ENCODE measurements at places on chromosomes 3 and 15.

GRCh38 chr15:92634671-92635201, 20.8 kb downstream of the FAM174B start:
- DNase-seq = no peak

GRCh38 chr3:119296727-119297122, 2.5 kb downstream of the ARHGAP31 start:
- no peak for DNase-seq

DNA sequence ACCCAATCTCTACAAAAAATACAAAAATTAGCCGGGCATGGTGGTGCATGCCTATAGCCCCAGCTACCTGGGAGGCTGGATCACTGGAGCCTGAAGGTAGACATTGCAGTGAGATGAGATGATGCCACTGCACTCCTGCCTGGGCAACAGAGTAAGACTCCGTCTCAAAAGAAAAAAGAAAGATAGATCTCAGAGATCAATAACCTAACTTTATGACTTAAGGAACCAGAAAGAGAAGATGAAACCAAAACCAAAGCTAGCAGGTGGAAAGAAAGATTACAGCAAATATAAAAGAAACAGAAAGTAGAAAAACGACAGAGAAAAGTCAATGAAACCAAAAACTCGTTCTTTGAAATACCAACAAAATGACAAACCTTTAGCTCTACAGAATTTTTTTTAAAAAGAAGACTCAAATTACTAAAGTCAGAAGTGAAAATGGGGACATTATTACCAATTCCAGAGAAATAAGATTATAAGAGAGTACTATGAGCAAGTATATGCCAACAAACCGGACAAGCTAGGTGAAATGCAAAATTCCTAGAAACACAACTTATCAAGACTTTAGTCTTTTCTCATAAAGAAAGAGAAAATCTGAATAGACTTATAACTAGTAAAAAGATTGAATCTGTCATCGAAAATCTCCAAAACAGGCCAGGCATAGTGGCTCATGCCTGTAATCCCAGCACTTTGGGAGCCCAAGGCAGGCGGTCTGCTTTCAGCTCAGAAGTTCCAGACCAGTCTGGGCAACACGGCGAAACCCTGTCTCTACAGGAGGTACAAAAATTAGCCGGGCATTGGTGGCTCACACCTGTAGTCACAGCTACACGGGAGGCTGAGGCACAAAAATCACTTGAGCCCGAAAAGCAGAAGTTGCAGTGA, 35.0 kb downstream of the ACAP2 start:
- no peak for DNase-seq

GRCh38 chr3:172357850-172358754, 90.2 kb downstream of the GHSR start:
- no peak for DNase-seq

DNA sequence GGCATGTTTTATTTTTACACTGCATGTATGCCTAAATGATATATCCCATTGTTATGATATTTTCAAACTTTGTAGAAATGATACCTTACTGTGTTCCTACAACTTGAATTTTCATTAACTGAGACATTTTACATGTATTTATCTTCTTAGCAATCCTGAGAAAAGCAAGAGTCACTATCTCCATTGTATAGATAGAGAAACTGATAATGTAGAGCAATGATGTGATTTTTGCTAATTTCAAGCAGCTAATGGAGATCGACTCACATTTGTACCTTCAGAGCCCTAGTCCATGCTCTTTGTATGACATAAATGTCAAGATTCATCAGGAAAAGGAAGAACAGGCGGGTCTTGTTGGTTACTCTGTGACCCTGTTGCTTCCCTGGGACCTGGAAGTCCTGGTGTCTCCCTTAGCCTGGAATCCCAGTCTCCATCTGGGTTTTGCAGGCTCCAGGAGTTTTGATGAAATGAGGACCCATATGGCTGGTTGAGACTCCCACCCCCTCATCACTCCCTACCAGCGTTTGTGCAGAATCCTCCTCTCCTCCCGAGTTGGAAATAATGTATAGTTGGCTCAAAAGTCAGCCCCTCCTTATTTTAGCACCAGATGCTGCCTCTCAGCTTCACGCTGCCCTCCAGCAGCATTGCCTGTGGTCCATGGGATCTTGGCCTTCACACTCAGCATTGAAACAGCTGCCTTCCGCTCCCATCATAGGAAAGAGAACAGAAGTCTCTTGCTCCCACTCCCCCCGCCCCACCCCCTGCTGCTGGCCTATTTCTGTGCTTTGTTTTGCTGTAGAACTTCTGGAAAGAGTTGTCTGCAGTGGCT, 67.1 kb downstream of the APBA2 start:
- no peak for DNase-seq

DNA sequence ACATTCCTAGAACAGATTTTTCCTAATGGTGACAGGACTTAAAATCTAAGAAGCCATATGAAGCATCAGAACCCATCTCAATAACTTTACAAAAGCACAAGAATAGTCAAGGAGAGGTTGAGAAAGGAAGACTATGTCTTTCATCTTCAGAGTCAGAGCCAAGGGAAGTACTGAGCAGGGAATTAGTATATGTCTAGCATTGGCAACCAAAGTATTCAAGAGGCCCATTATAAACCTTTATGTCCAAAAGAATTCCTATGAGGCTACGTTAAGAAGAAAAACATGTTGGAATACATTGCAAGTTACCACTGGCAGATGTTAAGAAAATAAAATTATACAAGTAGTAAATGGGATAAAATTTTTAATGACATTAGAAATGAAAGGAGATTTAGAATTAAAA, 150.5 kb downstream of the MAGI1 start:
- no peak for DNase-seq

DNA sequence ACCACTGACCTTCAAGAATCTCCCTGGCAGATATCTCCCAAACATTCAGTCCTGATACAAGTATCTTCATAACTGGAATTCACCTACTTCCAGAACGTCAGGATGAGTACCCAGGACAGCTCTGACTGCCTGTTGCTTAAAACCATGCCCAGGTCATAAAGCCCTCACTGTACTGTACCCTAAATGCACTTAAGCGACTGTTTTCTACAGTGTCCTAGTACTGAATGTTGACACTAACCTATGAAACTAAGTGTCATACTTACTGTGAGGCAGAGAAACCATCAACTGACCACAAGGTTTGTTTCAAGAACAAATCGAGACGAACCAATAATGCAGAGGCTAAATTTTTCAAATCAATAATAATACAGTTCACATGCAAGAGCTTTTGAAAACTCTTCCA, 178.7 kb upstream of the NSMCE3 start:
- DNase-seq = no peak

DNA sequence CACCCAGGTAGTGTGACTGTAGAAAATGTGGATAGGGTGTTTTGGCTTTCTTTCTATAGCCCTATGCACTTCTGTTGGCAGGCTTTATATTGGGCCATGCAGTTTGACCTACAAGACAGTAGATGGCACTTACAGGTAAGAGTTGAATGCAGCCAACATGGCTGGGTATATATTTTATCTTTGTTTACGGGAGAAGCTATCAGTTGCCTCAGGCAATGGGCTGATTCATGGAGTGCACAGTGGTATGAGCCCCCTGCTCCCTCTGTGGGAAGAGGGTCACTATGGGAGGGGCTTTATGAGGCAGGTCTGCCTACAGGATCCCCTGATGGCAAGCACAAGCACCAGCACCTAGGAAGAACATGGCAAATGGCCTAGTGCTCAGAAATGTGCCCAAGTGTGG, 301.2 kb upstream of the CDIN1 start:
- DNase-seq = no peak

DNA sequence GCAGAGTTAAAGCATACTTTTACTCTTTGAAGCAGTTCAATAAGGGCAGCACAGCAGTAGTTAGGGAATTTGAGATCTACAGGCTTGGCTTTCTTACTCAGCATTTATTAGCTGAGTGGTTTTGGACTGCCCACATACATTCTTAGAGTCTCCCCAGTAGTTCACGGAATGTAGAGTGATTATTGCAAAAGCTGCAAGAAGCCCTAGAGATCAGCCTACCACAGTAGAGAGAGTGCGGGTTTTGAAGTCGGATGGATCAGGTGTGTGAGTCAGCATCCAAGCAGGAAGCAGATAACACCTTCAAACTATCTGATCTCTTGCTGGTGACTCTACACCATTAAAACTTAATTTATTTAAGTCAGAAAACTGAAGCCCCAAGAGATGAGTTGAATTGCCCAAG, 171.9 kb downstream of the SYNPR start:
- DNase-seq = no peak

DNA sequence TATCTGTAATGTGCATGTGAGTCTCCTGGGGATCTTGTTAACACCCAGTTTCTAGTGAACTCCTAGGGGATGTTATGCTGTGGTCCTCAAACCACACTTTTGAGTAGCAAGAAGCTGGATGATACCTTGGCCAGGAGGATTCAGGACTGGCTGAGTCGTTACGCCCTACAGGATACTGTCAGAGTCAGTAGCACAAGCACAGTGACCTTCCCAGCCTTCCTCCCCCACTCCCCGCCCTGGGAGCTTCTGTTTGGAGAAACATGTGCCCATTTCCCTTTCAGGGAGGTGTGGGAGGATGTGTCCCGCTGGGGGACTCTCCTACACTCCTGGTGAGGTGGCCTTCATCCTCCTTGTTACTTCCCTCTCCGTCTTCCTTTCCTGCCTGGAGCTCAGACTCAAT, 76.4 kb upstream of the TRPM1 start:
- DNase-seq = no peak

DNA sequence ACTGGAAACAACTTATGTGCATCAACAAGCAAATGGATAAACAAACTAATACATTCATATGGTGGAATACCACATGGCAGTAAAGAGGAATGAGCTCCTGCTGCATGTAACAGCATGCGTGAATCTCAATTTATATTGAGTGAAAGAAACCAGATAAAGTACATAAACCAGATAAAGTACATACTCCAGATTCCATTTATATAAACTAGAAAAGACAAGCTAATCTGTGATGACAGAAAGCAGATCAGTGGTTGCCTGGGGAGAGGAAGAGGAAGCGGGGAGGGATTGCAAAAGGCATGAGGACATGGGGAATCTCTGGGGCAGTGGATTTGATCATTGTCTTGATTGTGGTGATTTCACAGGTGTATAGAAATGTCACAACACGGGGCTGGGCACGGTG, 34.2 kb downstream of the LIMD1 start:
- no peak for DNase-seq

GRCh38 chr3:195907934-195908693, at the start of gene TNK2:
TNK2 (minus strand) TSS chr3:195908551; CDS start chr3:195888588, 19,963 bp downstream.
- DNase-seq = peak; percentile 60

- no peak for DNase-seq
These were observed 61.8 kb upstream of the RBP1 start for GRCh38 chr3:139601191-139601961.

- no peak for DNase-seq
These were observed 285.2 kb upstream of the MME start for GRCh38 chr3:154794814-154795445.

DNA sequence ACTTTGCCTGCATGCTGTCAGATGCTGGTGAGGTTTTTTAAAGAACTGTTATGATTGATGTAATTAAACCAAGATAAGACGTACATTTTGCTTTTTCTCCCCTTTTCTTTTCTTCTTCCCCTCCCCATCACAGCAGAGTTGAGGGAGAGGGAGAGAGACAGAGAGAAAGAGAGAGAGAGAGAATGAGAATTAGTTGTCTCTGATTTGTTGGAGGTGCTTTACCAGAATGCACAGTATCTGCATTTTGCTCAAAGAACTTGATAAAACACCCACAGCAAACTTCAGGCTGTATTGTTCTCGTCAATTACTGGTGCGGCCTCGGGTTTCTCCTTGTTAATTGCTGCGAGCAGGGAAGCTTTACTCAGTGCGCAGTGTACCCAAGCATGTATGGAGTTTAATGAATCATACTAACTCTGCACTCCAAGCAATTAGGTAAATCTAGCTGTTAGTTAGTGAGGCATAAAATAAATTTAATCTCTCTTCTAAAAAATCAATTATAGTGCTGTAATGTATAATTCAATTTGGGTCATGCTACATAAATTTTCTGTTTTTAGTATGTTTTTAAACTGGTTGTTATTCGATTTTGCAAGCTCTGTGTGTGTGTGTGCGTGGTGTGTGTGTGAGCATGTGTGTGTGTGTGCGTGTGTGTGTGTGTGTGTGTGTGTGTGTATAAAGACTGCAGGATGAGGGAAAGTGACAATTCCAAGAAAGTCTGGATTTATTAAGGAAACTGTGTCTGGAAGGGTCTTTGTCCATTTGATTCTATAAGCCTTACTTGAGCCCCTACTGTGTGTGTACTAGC, 273.4 kb downstream of the TLE3 start:
- DNase-seq = no peak

GRCh38 chr15:59447367-59447766, 9.4 kb downstream of the FAM81A start:
- DNase-seq = no peak

DNA sequence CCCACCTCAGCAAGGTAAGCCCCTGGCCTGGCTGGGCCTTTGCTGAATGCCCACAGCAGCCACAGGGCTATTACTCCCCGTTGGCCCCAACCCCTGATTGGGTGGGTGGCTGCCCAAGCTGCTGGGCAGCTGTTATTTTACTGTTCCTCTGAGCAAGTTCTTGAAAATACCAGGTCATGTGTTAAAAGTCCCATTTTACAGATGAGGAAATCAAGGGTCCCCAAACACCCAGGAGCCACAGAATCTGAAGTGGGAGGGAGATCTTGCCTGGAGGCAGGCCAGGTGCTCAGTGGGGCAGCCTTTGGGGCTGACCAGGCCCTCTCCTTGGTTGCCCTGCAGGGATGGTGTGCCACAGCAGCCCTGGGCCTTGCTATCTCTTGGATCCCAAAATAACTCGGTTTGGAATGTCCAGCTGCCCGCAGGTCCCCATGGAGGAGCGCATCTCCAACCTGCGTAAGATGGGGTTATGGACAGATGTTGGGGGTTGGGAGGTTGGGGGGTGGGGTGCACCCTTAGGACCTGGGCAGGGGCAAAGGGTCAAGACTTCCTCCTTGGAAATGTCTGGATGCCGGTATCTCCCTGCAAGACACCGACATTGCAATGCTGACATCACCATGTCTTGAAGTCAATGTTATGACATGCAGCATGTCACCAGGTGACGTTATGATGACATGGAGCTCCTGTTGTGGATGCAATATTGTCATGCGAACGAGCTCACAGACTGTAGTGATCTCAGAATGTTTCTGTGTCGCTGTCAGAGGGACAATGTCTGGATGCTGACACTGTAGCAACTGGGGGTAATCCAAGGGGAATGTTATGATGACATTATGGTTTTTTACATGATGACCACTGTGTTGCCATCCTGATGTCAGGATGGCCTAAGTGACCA, 13.3 kb upstream of the CSPG4 start:
- no peak for DNase-seq

DNA sequence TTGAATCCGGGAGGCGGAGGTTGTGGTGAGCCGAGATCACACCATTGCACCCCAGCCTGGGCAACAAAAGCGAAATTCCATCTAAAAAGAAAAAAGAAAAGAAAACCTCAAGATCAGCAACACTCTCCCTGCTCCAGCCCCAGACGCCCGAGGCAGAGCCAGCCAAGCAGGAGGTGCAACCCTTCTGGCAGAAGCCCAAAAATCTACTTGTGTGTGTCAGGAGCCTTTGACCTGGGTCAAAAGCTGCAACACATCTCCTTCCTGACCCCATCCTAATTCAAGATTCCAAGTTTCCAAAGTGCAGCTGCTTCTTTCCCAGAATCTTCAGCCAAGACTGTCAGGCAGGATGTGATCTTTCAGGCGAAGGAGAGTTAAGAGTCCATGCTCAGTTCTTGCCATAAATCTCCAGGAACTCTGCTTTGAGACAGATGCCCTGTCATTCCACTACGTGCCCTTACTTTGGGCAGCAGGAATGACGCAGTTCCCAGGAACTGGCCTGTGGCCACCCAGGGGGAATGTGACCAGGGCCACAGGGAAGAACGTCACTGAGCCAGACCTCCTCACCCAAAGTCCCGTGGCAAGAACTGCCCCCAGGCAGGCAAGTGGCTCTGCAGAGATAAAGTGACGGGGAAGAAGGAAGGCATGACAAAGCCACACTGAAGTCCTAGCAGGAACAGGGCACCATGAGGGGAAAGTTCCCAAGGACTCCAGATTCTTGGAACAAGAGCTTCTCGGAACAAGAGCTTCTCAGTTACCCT, 39.4 kb downstream of the SH3BP5 start:
- no peak for DNase-seq

Measured in central memory CD4-positive, alpha-beta T cell (primary cell).